ENCODE measurements at places on chromosomes 5 and 9.

GRCh38 chr9:85067792-85068191 lies 398.3 kb downstream of the NTRK2 start:
- no peak for DNase-seq

DNA sequence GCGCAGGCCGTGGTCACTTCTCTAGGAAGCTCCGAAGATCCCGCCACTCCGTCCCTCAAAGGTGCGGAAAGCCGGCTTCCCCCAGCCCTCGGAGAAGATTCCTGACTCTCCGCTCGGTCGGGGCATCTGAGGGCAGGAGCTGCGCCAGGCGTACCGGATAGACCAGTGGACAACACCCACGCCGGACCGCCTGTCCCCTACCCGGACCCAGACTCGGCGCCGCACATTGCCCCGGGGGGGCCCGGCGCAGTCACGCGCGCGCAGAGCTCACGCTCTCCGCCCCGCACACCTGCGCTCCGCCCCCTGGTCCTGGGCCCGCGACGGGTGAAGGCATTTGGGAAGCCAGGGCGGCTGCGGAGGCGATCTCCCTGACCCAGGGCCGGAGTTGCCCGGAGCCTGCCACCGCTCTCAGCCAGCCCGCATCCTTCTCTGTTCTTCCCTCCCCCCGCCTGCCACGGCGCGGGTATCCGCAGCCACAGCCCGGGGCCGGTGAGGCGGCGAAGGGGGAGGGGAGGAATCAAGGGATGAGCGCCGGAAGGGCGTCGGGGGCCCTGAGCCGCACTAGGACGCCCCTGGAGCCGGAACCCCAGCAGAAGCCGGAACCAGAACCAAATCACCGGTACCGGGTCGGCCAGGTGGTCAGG lies 448 bp downstream of the RELL2 start:
- peak; percentile 57 for DNase-seq

DNA sequence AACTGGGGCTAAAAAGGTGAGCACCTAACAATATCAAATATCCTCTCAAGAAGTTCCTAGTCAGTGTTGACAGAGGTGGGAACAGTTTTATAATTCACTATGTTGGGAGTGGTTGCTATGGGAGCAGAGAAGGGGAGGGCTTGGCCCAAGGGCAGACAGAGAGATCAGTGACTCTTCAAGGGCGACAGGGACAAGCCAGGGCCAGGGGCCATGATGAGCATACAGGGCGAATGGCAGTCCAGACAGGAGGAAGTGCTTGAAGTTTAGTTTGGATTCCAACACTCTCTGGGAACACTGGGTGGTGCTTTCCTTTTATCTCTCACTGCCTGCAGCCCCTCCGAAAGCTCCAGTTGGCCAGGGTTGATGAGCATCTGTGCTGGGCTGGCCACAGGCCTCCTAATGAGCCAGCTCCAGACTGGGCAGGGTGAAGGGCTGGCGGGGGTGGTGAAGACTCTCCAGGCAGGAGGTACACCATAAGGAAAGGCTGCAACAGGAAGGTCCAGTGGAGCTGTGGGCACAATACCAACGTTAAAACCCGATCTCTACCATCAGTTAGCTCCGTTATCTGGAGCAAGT lies 111.3 kb downstream of the TMEM174 start:
- DNase-seq: no peak

DNA sequence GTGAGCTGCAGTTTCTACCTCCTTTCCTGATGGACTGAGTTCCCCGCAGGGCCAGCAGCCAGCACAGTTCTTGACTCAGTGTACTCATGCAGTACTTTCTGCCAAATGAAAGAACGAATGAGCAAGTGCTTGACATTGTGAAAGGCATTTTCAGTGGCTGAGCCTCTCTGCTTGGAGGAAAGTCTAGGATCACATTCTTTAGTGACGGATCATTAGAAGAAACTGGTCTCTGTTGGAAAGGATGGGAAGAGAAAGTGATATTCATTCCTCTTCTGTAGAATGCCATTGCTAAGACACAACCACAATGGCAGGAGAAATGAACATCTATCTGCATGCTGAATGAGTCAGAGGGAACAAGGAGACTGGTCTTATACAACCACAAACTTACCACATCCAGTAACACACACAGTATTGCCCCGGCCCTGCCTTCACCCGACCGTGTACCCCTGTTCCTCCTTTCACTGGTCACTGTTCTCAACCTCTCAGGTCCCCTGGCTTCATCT lies 206.9 kb downstream of the CRB2 start:
- DNase-seq: peak; percentile 35

DNA sequence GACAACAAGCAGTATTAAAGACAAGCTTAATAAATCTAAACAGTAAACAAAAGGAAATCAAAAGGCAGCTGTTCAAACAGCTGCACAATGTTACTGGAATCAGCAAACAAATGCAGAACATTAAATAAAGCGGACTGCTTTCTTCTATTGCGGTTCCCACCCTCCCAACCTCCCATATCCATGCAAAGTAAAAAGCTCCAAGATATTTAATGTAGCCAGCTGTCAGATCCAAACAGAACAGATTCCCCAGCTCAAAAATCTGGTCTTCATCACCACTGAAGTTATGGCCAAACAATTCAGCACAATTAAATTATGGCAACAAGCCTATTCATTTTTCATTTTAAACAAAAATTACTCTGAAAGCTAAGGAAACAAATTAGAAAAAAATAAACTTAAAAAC lies 75.9 kb downstream of the SLC38A9 start:
- no peak for DNase-seq

DNA sequence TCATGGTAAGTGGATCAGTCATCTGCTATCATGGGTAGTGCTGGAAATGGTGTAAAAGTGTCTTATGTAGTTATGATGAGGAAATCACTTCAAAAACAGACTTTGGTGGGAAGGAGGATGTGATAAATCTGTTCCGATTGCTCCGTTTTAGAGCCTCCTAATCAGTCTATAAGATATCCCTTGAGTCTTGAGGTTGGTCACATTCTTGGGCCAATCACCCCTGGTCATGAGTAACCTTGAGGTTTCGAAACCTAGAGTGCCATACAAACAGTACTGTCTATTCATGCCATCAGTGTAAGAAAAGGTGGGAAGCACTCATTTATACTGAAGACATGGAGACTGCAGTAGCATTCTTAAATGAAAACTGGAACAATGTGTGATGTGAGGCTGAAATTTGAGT lies 45.8 kb downstream of the LRRTM2 start:
- no peak for DNase-seq

GRCh38 chr9:28207657-28208056 lies 634.4 kb upstream of the C9orf72 start:
- no peak for DNase-seq

- no peak for DNase-seq
Observed at GRCh38 chr9:93451849-93452709, 594 bp downstream of the FAM120A start.

- no peak for DNase-seq
Observed at GRCh38 chr9:84856181-84856632, 186.7 kb downstream of the NTRK2 start.

- DNase-seq: no peak
Observed at GRCh38 chr9:18275313-18275990, 198.5 kb upstream of the ADAMTSL1 start.

DNA sequence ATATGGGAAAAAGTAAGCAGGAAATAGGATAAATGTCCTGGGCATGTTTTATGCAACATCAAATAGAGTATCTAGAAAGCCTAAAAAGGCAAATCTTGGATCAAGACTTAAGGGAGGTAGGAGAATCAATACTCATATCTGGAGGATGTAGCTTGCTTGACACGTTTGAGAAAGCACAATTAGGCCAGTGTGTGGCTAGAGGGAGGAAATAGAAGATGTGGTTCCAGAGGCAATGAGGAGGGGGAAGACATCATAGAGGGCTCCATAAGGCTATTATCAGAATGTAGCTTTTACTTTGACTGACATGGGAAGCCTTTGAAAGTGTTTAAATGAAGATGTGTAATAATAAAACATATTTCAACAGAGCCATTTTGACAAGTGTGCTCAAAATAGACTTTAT lies 200.7 kb upstream of the CDH12 start:
- no peak for DNase-seq

DNA sequence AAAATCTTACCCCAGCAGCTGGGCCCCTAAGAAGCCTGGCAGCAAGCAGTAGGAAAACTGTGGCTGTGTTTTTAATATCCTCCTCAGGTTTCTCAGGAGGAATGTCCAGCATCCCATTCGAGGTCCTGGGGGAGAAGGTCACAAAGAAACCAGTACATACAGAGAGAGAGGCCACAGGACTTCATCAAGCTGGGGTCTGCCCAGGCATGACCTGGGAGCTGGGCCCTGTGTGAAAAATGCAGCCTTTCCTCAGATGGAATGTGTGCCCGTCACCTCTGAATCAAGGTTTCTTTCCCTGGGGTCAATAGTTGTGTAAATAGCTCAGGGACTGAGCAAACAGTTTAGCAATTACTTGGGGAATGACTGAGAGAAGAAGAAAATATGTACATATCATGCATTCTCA lies 33.9 kb upstream of the RAD23B start:
- DNase-seq: no peak

DNA sequence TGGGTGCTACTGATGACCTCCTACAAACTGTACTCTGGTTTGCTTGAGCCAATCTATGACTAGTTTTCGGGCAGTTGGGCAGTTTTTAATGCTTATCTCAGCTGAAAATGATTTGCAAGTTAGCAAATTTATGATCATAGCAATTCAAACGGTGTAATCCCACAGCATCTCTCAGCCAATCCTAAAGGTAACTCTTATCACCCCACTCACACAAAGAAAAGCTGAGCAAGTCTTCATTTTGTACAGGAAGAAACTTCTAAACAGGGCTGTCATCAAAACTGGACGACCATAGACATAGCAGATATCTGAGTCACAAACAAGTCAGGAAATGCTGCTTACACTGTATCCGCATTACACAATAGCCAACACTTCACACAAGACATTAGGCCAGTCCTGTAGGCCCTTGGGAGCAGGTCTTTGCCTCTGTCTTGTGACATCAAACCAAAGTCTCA lies 2.6 kb upstream of the ENC1 start:
- no peak for DNase-seq

DNA sequence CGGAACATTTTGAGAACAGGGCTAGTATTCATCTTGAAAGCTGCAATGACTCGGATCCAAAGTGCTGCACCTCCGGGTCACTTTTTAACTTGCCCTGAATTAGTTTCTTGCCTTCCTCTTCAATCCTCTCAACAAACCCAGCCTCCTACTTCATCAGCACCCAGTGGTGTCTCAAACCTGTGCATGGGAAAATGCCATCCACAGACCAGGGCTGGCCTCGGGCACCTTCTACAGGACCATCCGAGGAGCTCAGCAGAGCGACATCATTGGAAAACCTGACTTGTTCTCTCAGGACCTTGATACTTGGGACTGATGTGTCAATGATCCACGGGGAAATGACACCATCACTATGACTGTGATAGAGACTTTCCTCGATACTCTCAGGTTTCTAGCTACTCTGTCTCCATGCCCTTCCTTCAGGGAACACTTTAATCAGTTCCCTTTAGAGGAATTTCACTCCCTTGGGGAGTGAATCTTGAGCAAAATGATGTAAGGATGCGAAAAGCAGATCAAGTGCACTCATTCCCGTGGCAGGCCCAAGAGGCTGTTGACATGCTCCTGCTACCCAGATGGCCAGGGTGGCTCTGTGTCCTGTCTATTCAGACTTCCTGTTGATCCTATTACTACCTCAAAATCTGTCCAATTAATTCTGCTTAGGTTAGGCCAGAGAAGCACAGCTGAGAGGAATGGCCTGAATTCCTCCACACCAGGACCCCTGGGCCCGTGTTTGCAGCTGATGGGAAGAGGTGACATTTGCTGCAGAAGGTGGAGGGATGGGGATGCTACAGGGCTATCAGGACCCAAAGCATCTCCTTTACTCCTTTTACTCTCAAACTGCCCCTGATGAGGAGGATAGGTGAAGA lies 96.5 kb upstream of the SLC25A48 start:
- DNase-seq: no peak

DNA sequence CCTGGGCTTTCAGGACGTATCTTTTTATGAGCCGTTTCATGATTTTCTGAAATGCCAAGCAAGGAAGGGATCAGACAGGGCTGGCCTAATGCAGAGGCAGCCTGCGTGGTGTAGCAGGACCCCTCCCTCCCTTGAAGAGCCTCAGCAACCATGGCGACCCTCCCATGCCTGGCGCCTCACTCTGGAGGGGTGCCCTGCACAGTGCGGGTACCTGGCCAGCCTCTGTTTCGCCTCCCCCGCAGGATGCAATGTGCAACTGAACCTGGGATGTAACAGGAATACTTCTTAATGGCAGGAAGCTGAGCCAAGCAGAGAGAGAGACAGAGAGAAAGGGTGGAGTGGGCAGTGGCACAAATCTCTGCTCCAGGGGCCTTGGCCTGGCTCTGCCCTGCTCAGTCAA lies 23.3 kb upstream of the SMIM32 start:
- DNase-seq: no peak

DNA sequence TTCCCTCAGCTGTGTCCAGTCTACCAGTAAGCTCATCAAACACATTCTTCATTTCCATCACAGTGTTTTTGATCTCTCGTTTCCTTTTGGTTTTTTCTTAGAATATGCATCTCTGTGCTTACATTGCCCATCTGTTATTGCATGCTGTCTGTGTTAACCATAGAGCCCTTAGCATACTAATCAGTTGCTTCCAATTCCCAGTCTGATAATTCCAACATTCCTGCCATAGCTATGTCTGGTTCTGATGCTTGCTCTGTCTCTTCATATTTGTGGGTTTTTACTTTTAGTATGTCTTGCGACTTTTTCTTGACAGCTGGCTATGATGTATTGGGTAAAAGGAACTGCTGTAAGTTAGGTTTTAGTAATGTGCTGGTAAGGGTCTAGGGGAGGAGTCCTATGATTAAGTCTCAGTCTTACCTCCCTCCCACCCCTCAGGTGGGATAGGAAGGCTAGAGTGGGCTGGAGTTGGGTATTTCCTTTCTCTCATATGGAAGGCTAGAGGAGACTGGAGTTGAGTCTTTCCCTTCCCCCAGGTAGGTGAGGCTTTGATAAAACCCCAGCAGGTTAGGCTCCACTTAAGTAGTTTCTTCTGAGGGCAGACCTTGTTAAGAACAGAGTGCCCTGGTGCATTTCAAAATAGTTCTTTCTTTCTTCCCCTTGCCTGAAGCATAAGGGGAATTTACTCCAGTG lies 99.1 kb upstream of the RASGRF2 start:
- DNase-seq: no peak

GRCh38 chr5:112908854-112909253 lies 13.2 kb downstream of the REEP5 start:
- DNase-seq: no peak

DNA sequence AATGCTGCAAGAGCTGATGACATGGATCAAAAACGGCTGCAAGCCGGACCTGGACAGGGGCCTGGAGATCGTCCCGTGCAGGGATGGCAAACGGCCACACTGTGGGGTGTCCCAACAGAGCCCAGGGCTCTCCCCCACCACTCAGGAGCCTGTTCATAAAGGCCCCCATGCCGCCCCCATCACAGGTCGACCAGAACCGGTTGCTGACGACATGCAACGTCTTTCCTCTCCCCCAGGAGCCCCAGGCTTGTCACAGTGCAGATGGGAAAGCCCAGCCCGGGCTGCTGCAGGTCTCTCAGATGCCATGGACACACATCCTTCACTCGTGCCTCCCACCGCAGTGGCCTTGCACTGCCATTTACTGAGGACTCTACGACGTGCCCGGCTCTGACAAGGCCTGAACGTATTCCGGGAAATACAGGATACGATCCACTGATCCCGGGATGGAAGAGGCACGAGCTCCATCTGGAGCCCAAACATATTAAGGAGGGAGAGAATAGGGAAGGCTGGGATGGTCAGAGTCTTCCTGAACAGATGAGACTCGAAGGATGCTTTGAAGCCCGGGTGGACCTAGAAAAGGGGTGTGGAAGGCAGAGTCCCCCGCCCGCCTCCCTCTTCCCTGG lies 76.5 kb upstream of the SARDH start:
- no peak for DNase-seq
